ENCODE measurements at places on chromosomes 7 and 10.

DNA sequence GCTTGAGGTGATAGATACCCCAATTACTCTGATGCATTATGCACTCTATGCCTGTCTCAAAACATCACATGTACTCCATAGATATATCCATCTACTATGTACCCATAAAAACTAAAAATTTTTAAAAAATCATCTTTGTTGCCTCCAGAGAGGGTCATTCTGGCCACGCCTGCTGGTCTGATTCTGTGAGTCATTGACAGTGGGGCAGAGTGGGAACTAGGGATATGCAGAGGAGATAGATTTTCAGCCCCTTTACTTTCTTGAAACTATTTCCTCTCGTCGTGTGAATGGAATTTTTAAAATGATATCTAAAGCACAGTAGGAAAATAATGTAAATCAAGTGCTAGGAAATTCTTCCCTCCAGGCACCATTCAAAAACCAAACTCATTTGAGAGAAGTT, 715.0 kb upstream of the NRP1 start:
- DNase-seq: no peak

DNA sequence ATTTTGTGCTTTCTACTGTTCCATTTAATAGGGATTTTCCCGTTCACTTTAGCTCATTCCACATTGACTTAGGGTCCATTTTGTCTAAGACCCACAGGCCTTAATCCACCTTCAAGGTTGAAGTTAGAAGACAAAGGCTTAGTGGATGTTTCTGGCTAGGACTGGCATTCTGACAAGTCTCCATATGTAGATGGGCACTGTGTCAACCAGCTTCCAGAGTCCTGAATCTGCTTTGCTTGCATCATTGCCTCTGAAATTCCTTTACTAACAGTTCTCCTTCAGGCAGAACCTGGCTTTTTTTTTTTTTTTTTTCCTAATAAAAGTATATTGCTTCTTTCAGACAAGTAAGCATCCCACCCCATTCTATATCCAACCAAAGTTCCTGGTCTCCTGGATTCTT, 69.6 kb upstream of the PDCD4 start:
- no peak for DNase-seq

DNA sequence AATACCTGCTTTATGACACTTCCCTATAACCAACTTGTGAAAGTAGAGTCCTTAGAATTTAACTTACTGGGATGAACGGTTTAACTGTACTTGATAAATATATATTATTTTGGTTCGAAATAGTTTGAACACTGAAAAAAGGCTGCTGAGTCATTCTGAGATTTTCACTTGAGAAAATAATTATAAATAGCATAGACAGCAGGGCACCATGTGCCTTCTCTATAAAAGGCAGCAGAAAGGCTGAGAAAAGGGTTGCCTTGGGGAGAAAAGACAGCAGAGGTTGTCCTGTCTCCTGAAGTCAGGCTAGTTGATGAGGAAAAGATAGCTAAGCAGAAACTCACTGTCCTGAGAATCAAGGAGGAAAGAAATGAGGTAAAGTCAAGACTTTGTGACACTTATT, 92.4 kb downstream of the CTTNBP2 start:
- DNase-seq: no peak

- DNase-seq: no peak
Measured at GRCh38 chr10:70448236-70448635, 6.8 kb upstream of the NODAL start.

DNA sequence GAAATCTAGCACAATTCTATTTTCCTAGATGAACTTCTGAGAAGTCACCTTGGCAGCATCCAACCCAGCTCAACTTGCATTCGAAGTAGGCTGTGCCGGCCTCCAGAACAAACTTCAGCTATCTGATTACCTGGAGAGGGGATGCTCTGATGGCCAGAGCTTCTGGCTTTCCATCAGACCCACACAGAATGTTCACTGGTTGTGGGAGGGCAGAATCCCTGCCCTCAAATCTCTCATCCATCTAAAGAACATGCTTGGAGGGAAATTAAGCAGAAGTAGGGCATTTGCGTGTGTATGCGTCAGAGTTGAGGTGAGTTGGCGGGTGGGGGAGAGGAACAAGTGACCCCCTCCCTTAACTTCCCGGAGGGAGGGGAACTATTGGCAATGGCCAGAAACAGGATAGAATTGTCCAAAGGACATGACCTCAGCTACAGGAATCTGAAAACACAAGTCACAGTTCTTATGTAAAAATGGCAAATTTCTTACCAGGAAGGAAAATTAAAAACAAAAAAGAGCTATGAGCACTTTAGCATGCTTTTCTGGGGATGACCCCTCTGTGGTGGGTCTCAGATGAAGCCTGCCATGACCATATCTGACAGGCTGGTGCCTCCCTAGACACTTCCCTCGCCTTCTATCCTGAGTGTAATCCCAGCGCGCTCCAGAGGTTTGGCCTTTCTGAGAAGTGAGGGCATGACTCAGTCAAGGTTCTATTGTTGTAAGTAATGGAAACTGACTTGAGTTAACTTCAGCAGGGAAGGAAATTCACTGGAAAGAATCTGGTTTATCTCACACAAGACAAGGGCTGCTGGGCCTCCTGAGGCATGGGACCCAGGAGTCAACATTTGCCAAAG, 278.8 kb downstream of the RPS24 start:
- DNase-seq: no peak

- no peak for DNase-seq
Measured at GRCh38 chr7:55488216-55488615, 84.1 kb downstream of the VOPP1 start.

DNA sequence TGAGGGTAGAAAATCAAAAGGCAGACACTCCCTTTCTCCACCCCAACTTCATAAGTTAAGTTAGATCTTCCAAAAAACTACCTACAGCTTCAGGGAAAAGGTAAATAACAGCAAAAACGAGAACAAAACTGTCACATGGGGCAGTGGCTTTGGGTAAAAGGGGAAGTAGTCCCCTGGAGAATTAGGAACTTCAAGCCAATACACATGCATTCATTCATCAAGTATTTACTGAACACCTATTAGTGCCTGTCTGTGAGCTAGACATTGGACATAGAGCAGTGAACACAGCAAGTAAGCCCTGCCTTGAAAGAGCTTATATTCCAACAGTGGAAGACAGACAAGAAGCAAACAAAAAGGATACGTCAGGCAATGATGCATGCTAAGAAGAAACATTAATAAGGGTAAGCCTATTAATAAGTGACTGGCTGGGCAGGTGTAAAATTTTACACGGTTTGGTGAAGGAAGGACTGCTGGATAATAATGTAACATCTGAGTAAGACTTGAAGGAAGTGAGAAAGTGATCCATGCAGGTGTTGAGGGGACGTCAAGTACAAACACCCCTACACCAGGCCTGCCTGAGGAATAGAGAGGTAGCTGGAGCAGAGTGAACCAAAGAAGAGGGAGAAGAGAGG, 69.6 kb upstream of the RAPGEF5 start:
- DNase-seq: no peak

GRCh38 chr7:129740574-129741410, 129.3 kb downstream of the NRF1 start:
- DNase-seq: no peak

GRCh38 chr7:26183545-26184280, 16.8 kb downstream of the HNRNPA2B1 start:
- no peak for DNase-seq

DNA sequence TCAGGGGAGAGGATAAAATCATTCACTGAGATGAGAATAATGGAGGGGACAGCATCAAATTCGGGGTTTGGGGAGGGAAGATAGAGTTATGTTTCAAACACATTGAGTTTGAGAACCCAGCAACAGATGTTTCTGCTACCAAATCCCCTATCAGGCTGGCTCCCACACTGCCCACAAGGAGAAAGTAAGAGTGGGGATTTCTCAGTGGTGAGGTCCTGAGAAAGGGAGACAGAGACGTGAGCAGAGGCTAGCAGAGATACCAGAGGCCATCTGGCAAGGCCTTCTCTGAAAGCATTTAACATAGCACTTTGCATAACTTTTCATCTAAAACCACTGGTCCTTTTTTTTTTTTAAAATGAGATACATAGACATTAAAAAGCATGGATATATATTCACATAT, 7.8 kb upstream of the SLF2 start:
- DNase-seq: no peak

DNA sequence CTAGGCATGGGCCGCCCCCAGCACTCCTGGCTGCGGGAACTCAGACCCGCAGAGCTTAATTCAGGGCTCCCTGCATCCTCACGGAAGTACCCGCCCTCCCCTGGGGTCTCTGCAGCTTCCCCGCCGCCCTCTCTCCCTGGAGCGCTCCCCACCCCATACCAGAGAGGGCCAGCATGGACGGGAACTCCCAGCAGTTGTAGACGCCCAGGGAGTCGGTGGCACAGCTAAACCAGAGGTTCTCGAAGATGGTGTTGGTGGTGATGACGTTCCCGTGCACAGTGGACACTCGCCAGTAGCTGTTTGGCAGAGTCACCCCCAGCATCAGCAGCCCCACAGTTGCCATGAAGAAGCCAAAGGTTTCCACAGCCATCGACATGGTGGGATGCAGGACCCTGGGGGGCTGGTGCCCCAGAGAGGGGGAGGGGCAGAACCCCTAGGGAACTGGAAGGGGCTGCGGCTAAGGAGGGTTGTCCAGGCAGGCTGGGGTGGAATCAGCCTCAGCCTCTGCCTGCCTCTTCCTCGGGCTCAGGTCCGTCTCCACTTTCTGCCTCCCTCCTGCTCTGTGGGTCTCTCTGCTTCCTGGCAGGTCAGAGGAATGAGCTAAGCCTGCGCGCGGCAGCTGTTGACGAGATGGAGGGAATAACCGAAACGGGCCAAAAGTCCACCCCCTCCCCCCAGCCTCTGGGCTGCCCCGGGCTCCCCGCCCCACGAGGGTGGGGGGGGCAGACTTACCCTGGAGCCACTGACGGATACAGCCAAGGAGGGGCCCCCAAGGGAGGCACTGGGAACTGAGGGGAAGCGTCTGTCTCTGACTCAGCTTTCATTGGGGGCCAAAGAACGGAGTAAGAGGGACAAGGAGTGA, at the start of gene CLDN15:
Gene CLDN15 (minus strand): TSS at position 597 of the 862 bp plus-strand sequence. CDS start 221 bp downstream, at position 376.
- DNase-seq: no peak

DNA sequence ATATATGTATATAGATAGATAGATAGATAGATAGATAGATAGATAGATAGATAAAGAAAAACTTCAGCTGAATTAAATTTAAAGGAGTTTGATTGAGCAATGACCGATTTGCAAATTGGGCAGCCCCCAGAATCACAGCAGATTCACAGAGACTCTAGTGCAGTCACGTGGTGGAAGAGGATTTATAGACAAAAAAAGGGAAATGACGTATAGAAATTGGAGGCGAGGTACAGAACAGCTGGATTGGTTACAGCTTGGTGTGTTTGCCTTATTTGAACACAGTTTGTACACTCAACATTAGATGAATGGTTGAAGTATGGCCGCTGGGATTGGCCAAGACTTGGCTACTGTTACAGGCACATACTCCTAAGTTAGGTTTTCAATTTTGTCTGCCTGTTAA, 8.2 kb upstream of the PODXL start:
- DNase-seq: no peak

DNA sequence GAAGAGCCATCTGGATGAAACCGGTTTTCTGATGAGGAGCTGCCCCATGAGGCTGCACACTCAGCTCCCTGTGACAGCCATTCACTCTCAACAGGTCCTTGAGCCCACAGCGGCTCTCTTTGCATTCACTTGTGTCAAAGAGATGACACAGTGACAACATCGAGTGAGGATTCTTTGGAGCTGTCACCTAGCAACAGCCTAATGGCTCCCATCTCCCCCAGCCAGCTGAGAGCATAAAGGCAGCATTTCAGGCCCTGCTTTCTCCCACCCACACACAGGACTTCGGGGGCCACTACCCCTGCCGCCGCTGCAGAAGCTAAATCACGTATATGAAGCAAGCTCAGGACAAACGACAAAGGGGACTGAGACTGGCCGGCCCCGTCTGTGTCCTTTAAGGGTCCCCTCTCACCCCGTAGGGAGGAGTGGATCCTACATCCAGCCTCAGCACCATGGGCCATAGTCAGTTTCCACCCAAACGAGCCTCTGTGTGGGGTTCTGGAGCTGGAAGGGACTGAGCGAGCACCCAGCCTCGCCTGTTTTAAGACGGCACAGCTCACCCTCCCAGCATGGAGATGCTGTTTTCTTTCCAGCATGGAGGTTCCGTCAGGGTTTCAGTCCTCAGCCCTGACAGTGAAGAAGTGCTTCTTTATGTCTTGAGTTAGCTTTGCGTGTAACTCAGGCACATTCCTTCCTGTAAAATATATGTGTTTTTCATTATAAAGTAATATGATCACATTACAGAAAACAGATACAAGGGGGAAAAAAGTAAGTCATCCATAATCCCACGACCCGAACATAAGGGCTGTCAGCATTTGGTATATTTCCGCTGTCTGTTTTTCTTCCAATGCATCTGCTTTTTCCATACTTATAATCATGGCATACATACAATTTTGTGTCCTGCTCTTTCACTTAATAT, 4.9 kb downstream of the CPA4 start:
- no peak for DNase-seq

- DNase-seq: no peak
Measured at GRCh38 chr7:157508477-157508881, 171.7 kb downstream of the DNAJB6 start.

DNA sequence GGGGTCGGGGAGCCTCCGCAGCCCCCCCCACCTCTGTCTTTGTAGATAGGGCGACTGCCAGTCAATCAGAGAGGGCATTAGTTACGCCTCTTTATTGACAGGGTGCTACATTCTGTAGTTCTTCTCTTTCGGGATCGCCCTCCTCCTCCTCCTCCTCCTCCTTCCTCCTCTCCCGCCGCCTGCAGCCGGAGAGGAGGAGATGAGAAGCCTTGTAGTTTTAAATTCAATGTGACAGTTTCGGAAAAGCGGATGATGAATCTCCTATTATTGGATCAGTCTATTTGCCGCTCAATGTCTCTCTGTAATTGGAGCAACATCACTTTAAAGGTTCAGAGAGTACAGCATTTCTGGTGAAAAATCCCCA, 587 bp upstream of the UNCX start:
- DNase-seq: no peak

GRCh38 chr7:26417911-26418413, 126.3 kb downstream of the SNX10 start:
- no peak for DNase-seq

GRCh38 chr7:98810153-98810802, 59.5 kb downstream of the TMEM130 start:
- no peak for DNase-seq

GRCh38 chr7:159035571-159036073, 109.0 kb downstream of the VIPR2 start:
- DNase-seq: no peak

DNA sequence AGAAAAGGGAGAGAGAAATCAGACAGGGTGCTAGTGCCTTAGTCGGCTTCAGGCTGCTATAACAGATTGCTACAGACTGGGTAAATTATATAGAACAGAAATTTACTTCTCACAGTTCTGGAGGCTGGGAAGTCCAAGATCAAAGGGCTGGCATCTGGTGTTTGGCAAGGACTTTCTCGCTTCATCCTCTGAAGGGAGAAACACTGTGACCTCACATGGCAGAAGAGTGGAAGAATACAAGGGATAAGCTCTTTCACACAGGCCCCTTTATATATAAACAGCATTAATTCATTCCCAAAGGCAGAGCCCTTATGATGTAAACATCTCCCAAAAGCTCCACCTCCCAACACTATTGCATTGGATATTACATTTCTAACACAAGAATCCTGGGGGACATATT, 235.5 kb upstream of the INHBA start:
- no peak for DNase-seq

Data from activated naive CD4-positive, alpha-beta T cell (primary cell).